Heart right ventricle (tissue), 16 donors: ENCODE measurements at places on chromosomes 1 and 21. TPM values are rescaled to one million over a fixed set of nuclear protein-coding genes. Genes with fewer than 3 reads are reported as not detected.

The TCEA3 gene
- 71.0 TPM for total RNA-seq

The PAPPA2 gene
- total RNA-seq, result 0.27 TPM

DNA sequence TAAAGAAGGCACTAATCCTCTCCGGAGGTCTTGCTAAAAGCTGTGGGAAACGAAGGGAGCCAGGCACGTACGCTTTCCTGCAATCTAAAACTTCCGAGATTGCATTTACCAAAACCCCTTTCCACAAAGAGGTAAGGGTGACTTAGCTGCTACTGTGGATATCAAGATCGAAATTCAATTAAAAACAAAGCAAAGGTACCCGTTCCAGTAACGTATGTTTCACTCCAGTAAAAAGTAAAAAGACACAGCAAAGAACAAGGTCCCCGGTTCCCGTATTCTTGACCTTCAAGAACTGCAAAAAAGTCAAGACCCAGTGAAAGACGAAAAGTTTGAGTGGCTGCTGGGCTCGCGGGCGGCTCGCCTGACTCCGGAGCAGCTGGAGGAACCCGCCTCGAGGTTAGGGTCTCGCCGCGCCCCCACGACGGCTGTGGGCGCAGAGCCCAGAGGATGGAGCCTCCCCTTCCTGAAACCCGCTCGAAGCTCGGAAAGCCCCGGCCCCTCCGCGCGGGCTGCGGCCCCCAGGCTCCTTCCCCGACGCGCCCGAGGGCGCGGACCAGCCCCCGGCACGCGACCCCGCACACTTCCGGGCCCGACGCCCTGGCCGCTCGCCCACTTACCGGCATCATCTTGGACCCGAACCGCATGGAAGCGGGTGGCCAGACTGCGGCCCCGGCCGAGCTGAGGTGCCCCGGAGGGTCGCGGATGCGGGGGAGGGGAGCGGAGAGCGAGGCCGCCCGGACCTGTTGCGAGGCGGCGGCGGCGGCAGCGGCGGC lies 524 bp downstream of the TP53BP2 start:
- peak; percentile 56 for DNase-seq

GRCh38 chr21:14797543-14797942 lies 251.4 kb upstream of the SAMSN1 start:
- no peak for DNase-seq

- no peak for DNase-seq
Observed at GRCh38 chr1:215416497-215416896, 150.6 kb upstream of the KCTD3 start.

The SLC39A1 gene
- 32.2 TPM for total RNA-seq

DNA sequence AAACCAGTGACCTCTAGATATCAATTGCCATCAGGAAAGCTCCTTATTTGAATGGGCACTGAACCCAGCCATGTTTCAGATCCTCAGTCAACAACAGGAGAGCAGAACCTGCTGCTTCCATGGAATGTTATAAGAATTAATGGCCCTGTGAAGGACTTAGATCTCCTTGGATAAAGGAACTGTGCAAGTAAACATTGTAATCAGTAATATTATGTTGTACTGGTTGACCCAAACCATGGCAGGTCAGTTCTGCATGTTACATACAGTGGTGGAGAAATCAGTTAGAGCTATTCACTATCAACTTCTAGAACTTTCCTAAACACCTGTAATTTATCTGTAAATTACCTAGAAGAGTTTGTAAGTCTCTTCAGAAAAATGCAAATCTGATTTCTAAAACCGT lies 11.2 kb upstream of the CLDN8 start:
- DNase-seq, result no peak

GRCh38 chr1:203048086-203048485 lies 21.8 kb downstream of the PPFIA4 start:
- DNase-seq, result no peak

GRCh38 chr1:247919952-247920351 lies at the start of gene OR2T8:
OR2T8 (plus strand) TSS chr1:247920252; CDS start chr1:247921018, 766 bp downstream.
- DNase-seq, result no peak

DNA sequence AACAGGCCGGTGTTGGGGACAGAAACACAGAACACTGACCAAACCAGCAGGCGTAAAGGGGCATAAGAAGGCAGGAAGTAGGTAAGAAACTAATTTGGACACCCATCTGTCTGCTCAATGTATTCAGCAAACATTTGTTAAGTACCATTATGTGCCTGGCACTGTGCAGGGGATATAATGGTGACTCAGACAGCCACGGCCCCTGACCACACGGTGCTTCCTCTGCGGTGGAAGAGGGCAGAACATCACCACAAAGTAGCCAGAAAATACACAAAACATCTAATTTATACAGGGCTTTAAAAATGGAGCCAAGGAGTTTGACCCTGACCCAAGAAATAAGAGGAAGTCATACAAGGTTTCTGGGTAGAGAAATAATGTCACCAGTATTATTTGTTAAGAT lies 12.9 kb downstream of the DNAJC11 start:
- DNase-seq, result no peak

GRCh38 chr1:54754486-54755285 lies 9.6 kb downstream of the PARS2 start:
- no peak for DNase-seq

The FOXO6 gene
- 2.2 TPM for total RNA-seq

DNA sequence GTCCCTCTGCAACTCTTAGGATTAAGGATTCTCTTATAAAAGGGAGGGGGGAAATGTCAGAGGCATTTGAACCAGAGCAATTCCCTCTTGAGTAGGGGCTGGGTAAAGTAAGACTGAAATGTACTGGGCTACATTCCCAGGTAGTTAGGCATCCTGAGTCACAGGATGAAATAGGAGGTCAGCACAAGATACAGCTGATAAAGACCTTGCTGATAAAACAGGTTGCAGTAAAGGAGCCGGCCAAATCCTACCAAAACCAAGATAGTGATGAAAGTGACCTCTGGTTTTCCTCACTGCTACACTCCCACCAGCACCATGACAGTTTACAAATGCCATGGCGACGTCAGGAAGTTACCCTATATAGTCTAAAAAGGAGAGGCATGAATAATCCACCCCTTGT lies 14.3 kb upstream of the COX20 start:
- no peak for DNase-seq

DNA sequence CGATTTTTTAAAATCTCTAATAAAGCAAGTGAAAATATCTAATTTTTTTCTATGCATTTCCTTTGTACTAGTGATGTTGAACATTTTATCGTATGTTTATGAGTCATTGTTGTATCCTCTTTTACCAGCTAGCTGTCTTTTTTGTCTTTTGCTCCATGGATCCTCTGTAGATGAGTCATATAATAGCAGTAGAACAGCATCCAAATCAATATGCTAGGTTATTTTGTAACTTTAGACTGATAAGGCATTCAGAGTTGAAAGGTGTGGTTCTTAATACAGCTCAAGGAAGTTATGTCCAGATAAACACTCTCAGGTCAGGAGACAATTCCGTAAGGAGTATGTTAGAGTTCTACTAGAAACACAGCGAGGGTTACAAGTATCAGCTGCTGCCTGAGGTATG lies 31.9 kb downstream of the MAP10 start:
- DNase-seq, result no peak

- DNase-seq, result peak; percentile 16
Observed at GRCh38 chr1:62528015-62528414, 69.3 kb upstream of the ANGPTL3 start.
